Stimulated activated CD8-positive, alpha-beta memory T cell treated with anti-CD3 and anti-CD28 coated beads, Interleukin-7, amount 100 ng/mL, for 24 hours (primary cell): ENCODE measurements at places on chromosomes 7 and 10.

DNA sequence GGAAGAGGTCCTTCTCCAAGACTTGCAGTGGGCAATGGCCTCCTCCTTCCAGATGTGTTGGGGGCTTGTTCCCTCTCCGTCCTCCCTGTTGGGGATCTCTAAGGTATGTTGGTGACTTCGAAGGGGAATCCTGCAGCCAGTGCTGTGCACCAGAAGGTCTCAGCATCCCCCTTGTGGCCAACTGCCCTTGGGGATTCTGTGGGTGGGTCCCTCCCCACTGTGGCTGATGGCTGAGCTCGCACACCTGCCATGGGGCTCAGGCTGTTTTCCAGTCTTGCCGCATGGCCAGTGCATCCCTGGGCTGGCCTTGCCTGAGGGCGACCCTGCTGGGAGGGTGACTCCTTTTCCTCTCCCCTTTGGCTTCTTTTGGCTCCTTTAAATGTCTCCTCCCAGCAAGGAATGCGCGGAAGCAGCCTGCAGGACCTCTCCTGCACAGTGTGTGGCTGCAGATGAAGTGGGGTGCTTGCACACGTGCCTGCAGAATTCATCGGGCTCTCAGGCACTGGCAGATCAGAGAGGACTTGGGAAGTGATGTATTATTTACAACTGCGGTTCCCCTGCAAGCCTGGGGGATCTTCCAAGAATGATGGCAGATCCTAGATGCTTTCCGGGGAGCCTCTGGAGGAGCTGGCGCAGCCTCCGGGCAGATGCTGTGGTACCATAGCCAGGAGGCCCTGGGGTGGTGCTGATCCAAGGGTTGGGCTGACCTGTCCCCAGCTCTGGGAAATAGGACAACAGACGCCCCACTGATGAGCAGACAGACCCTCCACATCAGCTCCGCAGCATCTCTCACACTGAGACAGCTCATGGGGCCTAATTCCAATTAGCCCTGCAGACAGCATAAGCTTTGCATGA, 410.0 kb downstream of the TCERG1L start:
- no peak for DNase-seq

GRCh38 chr10:71565284-71566000, 154.1 kb downstream of the C10orf105 start:
- no peak for DNase-seq

DNA sequence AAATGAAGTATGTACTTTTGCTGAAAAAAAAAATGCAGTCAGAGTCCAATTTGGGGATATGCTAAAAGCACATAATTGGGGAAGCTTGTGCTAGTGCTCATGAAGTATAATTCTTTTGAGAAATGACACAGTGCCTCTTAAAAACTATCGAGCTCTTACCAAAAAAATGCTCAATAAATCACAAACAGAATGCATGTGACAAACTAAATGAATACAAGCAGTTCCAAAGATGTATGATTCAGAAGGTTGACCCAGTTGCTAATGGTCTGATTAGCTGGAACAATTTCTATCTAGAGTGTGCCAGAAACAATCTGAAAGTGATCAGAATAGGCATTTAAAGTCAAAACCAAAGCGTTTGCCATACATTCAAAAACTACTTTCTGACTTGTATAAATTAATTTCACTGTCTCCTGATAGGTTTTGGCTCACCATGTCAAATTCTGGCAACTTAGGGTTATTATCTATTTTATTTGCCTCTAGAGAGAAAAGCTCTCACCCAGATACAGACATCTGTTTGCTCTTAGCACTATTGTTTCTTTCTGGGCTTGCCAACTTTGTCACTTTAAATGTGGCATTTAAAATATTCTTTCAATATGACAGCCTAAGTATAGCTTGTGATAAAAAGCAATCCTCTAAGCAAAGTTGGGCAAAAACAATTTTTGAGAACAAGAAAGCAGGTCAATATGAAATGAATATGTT, 114.7 kb upstream of the AHR start:
- DNase-seq = no peak

DNA sequence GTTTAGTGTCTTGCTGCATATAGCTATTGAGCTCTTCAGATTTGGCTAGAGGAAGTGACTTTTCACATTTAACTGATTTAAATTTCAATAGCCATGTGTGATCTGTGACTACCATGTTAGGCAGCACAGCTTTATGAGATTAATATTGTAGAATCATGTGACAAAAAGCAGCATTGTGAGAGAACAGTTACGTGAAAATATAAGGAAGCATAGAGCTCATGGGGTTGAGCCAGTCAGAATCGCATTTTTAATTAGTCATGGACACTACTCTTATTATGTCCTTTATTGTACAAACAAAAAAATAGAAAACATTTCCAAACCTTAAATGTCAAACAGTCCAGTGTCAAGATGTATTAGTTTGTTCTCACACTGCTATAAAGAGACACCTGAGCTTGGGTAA, 48.0 kb downstream of the MTURN start:
- no peak for DNase-seq

DNA sequence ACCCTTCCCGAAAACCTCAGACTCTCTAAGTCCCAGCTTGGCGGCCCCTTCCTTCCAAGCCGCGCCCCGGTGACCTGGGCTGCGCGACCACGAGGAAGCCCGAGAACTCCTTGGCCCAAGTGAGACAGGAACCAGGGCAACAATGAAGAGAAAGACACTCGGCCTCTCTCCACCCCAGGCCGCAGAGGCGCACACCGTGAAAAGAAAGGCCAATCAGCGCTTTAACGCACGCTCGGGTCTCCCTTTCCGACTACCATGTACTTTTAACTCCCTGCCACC, 166.4 kb upstream of the PPP1R3A start:
- no peak for DNase-seq

DNA sequence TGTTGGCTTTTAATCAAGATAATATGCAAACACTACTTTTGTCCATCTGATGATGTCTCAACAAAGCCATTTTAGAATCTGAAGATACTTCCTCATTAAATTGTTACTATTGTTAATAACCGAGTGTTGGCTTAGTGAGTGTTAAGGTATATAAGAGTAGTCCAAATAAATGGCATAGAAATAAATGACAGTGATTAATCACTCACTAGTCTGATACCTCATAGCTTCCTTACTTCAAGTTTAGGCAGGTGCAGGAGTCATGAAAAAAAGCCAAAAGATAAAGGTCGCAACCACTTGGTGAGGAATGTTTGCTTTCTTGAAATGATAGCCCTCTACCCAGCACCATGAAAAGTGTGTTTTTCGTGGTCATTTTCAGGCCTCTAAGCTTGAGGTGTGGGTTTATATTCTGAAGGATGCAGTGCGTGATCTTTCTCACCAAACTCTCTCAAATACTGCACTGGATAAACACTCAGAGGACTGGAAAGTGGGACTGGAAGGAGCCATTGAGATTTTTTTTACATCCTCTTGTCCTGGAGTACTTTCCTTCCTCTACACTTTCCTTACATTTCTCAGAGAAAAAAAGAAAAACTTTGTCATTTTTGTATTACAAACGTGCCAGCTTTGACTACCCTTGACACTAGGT, 138.1 kb downstream of the KIAA1217 start:
- no peak for DNase-seq

- no peak for DNase-seq
These were observed 60.1 kb downstream of the IKZF1 start for GRCh38 chr7:50364645-50365044.

DNA sequence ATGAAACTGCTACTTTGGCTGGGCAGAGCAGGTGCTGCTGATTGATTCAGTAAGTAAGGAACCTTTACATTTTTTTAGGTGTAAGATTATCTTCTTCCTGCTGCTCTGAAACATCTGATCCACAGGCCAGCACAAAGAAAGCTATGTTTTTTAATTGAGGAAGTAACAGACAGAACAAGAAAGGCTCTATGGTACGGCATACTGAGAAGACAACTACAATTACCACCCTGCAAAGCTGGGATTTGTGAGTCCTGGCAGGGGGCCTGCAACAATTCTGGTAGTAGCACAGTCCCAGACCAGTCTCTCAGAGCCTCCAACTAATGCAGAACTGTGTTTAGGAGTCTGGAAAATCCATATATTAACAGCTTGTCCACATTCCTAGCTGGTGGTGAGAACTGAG, 103.0 kb upstream of the LRRTM3 start:
- no peak for DNase-seq

DNA sequence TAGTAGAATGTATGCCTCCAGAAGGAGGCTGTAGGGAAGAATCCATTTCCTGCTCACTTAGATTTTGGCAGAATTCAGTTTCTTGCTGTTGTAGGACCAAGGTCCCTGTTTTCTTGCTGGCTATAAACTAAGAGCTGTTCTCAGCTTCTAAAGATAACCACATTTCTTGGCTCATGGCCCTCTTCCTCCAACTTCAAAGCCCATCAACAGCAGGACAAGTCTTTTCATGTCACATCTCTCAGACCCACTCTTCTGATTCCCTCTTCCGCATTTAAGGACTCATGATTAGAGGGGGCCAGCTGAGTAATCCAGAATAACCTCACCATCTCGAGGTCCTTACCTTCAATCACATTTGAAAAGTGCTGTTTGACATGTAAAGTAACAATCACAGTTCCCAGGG, 8.2 kb upstream of the LSM8 start:
- DNase-seq = no peak

GRCh38 chr10:19705250-19705649, 111.0 kb upstream of the PLXDC2 start:
- DNase-seq = no peak
